Foreskin keratinocyte (primary cell): ENCODE measurements at places on chromosomes 5 and 9. TPM values are rescaled to one million over a fixed set of nuclear protein-coding genes. Genes with fewer than 3 reads are reported as not detected.

The GCNT4 gene
- 0.57 and 0.70 TPM in 2 replicates for polyA plus RNA-seq

The PKD2L2 gene
- 0.04 TPM in 1 of 2 replicates, not detected in the other for polyA plus RNA-seq

The RANBP17 gene
- 0.74 and 1.4 TPM in 2 replicates for polyA plus RNA-seq

The C1QTNF2 gene
- polyA plus RNA-seq: 0.34 and 0.41 TPM in 2 replicates

The F12 gene
- 11.8 and 12.3 TPM in 2 replicates for polyA plus RNA-seq

The CCNO gene
- 0.93 and 2.9 TPM in 2 replicates for polyA plus RNA-seq

The IL7R gene
- 1.2 and 2.1 TPM in 2 replicates for polyA plus RNA-seq
